ENCODE measurements at places on chromosomes 3 and 15.
A peak's percentile ranks its signal among the peaks of the same experiment; 100 is the strongest.

GRCh38 chr3:49926117-49926728 lies 3.4 kb downstream of the MON1A start:
- DNase-seq: no peak

DNA sequence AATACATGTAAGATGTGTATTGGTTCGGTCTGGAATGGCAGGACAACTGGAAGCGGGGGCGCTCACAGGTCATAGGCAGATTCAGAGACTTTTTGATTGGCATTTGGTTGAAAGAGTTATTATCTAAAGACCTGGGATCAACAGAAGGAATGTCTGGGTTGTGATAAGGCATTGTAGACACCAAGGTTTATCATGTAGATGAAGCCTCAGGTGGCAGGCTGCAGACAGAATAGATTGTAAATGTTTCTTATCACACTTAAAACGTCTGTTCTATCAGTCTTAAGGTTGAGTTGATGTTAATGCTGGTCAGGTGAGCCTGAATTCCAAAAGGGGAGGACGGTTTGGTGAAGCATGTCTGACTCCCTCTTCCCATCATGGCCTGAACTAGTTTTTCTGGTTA lies 295.9 kb upstream of the PROK2 start:
- DNase-seq: no peak

DNA sequence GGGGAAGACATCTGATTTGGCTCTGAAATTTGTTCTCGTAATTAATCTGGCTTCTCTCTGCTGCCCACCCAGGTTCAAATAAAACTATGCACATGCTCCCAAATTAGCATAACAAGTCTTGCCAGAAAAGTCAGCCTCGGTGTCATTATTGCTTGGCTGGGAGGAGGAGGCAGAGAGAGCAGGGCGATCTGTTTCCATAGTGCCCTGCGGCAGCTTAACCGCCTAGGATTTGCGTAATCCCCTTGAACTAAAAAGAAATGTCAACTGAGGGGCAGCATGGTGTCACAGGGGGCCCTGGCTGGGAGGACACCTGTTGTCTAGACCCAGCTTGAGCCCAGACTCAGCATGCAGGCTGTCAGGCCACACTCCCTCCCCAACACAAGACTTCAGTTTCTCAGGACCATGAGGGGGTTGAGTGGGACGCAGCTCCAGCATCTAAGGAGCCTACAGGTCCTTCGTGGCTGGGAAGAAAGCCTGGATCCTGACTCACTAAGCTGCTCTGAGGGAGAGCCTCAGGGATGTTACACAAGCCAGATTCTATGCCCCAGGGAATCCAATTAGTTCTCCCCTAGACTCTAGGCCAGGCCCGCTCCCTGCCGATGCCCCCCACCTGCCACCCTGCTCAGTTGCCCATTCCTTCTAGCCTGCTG lies 17.3 kb downstream of the MRPS11 start:
- no peak for DNase-seq

GRCh38 chr15:98321896-98322295 lies 326.4 kb upstream of the IGF1R start:
- DNase-seq: no peak

GRCh38 chr15:26807517-26808427 lies 34.9 kb upstream of the GABRB3 start:
- DNase-seq: no peak

DNA sequence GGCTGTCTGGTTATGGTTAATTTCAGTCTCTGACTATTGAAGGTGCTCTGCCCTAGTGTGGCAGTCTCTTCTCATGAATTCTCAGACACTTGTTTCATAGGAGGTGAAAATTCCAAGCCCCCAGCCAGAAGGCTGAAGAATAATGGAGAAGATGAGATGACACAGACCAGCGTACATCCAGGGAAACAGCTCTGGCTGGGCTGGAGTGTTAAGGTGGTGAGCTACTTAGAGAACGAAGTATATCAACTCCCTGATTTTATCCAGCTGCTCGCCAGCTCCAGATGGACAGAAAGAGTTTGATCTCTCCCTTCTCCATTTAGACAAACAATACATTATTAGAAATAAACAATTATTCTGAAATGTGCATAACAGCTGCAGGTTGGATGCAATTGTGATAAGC lies 494.5 kb upstream of the RGMA start:
- no peak for DNase-seq

DNA sequence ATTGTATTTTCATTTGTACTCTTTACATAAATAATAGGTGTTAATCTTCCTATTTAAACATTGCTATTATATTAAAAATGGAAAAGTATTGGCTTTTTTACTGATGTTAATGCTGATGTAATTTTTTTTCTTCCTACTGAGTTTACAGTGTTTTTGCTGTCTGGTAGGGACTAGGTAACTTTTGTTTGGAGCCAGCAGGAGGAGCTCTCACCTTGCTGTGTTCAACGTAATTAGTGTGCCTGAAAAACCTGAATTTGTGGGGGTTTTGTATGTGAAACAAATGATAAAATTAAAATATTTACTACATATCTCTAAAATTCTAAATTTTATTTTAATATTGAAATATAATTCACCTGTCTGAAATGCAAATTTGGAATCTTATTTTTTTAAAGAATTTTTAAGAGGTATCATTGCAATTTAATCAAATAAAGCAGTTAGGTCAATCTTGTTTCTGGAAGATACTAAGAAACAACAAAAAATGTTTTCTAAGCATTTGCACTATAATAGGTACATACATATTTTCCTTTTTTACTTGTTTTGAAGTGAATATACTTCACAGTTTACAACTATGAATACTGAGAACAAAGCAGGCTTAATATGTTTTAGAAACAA lies 48.8 kb downstream of the EPHA6 start:
- DNase-seq: no peak

GRCh38 chr15:71083349-71083748 lies 31.9 kb upstream of the THSD4 start:
- DNase-seq: no peak

GRCh38 chr3:195159117-195159813 lies 111.7 kb downstream of the XXYLT1 start:
- DNase-seq: no peak

GRCh38 chr3:143084856-143085731 lies 34.5 kb upstream of the CHST2 start:
- DNase-seq: no peak

DNA sequence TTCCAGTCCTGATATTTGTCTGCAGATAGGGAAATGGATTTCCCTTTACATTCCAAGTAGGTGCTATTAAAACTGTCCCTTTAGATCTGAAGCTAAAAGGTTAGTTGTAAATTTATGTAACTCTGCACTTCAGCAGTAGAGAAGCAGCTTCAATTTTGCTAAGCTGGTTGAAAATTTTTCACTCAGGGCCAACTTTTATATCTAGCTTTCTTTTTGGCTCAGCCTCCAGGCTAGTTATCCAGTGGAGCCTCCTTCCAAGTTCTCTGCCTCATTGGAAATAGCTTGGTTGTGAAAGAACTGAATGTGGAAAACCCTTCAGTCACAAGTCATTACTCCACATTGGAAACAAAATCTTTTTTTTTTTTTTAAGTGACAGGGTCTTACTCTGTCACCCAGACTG lies 8.2 kb upstream of the ZNF660 start:
- DNase-seq: no peak

GRCh38 chr15:35705884-35706585 lies 160.1 kb upstream of the DPH6 start:
- DNase-seq: no peak

DNA sequence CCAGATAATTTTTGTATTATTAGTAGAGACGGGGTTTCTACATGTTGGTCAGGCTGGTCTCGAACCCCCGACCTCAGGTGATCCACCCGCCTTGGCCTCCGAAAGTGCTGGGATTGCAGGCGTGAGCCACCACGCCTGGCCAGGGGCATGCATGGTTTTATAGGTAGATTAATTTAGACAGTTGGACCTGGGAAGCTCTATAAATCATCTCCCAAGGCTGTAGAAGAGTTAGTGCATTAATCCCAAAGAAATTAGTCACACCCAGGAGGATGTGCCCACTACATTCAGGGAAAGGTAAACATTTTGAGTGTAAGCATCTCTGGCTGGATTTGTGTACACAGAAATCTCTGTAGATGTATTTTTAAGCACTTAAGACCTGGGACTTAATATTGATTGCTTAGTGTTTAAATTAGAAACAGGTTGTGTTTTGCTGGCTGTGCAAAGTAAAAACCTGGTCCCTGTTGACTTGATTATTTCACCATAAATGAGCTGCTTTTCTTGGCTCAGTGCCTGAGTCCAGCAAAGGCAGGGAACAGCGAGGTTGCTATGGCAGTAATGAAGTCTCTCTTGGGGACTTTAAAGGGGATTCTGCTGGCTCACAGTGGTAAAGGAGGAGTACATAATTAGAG lies 19.2 kb downstream of the EXOSC7 start:
- DNase-seq: no peak

DNA sequence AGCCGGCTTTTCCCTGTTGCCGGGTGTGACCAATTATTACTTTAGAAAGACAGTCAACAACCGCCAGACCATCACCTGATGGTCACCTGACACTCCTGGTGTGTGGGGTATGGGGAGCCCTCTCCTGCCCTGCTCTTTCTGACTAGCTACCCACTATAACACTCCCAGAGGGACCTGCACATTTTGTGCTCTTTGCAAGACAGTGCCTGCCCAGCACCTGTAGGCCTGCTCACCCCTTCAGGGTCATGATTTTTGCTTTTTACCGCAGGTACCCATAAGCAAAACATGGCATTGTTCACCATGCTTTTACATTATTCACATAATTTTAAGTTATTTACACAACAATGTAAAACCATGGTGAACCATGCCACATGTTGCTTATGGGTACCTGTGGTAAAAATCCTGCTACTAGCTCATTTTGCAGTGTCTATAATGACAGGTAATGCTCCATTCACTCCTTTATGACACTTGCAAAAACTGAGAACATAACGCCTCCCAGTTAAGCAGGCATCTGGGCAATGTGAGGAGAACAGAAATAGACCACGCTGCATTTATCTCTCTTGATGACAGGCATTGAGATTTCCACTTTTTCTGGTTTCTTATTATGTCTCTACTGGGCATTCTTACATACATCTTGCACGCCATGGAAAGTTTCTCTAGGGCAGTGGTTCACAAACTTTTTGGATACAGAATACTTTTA lies 9.9 kb downstream of the CCRL2 start:
- no peak for DNase-seq

DNA sequence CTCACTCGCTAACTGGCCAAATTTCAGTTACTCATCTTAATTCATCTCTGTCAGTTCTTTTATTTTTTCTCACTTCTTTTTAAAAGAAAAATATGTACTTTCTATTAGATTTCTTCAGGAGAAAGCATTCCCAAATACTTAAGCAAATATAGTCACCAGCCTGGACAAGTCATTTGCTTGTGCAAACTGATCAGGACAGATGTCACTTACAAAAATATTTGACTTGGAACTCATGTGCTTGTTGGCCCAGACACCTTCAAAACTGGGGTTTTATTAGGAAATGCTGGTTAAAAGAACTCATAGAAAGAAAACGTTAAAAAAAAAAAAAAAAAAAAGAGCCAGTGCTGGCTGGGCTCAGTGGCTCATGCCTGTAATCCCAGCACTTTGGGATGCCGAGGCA lies 31.3 kb upstream of the FOXP1 start:
- DNase-seq: no peak

GRCh38 chr3:196108075-196108743 lies 26.3 kb upstream of the TFRC start:
- no peak for DNase-seq

GRCh38 chr3:67335813-67336212 lies 318.6 kb downstream of the SUCLG2 start:
- DNase-seq: no peak

DNA sequence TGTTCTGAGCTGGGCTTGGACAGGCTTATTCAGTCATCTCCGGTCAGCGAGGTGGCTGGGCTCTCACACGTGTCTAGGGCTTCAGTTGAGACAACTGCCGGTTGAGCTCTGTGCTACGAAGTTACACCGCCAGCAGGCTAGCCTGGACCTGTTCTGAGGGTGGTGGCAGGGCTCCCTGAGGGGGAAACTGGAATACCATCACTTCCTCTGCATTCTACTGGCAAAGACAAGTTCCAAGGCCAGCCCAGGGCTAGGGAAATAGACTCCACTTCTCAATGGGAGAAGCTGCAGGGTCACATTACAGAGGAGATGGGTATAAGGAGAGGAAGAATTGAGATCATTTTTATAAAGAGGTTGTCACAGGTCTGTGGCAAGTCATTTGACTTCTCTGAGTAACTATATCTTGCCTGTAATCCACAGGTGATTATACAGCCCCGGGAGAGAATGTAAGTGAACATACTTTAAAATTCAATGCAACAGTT lies 106.8 kb upstream of the IL12A start:
- DNase-seq: no peak

DNA sequence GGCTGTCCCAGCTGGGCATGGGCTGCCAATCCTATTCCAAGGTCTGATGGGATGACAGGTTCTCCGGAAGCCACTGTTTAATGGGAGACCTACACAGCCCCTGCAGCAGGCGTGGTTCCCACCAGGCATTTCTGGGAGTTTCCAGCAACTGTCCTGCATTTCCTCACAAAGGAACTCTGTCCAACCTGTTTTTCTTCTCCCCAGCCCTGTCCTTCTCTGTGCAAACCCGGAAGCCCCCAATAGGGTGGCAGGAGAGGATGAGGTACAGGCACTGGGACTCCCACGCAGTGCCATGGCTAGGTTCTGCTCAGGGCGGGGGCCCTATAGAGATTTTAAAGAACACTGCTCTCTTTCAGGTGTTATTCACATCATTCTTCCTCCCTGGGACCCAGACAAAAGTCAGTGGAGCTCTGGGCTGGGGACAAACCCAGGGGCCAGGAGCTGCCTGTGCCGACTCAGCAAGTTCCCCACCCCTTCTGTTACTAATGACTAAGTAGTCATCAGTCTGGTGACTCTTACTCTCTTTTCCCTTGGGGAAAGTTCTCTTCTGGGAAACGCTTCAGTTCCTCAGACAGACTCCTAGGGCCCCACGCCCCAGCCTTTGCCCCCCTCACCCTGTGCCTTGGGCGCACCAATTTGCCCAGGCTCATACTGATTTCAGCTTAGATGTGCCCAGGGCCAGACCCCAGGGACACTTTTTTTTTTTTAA lies 97.7 kb downstream of the CD47 start:
- no peak for DNase-seq

DNA sequence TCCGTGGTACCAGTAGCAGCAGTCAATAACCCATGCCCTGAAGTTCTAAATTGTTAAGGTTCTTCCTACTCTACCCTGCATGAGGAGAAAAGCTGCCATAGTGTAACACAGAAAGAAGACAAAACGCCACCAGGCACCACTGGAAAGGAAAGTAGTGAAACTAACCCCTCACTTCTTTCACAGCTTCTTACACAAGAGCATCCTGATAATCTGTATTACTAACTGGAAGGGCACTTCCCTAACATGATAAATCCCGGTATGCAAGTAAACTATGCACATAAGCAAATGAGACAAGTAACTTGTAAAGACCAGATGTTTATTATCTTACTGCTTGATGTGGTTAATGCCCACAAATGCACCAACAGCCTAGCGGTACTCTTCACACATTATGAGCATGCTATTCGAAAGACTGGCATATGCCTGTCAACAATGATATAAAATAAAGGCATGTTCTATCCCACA lies 141.3 kb downstream of the ADAM10 start:
- DNase-seq: peak; percentile 25

DNA sequence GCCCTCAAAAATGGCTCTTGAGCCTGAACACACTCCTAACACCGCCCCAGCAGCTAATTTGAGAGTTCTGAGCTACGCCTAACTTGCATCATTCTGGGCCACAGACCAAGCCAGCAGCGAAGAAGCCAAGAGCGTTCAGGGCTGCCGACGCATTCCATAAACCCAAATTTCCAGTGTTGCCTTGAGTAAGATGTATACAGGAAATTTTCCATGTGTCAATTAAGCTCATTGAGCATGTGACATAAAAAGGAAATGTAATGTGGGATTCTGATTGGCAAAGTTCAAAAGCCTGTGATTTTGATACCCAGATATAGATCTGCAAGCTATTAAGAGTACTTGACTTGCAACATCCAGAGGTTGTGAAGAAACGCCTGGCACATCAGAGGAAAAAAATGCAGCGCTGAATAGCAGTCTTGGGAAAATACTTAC lies 148.6 kb upstream of the NR2F2 start:
- no peak for DNase-seq

All from central memory CD4-positive, alpha-beta T cell (primary cell).